ENCODE measurements at places on chromosomes 3 and 15.

- DNase-seq = no peak
Measured at GRCh38 chr3:178646186-178646862, 110.1 kb downstream of the KCNMB2 start.

GRCh38 chr15:31214158-31214863 is 112.3 kb upstream of the KLF13 start:
- DNase-seq = no peak

GRCh38 chr3:13827256-13827655 is 52.6 kb downstream of the WNT7A start:
- no peak for DNase-seq

DNA sequence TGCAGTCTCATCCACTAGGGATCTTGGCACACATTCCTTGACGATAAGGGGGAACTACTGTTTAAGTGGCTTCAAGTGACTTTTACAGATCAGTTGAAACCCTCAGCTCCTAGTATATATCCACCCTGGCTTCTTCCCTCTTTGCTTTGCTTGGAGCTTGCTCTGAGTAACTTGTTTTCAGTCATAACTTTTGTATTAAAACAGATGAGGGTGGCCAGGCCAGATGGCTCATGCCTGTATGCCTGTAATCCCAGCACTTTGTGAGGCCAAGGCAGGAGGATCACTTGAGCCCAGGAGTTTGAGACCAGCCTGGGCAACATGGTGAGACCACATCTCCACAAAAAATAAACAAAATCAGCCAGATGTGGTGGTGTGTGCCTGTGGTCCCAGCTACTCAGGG is 42.4 kb downstream of the EOMES start:
- no peak for DNase-seq

DNA sequence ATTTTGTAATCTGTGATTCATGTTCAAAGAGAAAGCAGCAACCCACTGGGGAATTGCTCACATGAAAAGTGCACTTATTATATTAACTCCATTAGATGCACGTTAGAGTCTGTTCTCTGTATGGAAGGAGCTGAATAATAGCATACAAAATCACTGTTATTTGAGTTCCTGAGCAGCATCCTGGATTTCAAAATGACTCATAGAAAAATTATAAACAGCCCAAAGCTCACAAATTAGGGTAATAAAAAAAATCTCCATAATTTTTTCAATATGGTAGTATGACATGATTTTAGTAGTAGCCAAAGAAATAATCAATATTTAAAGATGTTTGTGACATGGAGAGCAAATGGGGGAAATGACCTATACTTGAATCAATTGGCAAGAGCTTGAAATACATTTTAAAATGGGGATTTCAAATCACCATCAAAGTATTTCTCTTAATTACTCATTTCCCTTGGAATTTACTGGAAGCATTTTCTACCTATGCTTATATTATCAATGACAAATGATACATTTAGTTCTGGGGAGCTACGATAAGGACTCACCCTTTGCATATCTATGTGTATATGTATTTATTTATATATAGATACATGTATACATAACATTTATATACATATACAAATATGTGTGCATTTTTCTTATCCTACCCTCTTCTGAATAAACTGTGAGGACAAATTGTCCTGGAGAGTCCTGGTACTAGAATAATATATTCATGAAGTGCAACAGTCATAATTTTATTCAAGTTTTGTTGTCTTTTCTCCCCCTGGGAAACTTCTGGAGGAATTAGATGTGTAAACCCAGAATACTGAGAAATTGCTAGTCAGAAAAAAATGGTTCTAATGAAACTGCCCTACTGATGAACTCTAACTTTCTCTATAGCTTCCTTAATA is 116.3 kb downstream of the RPL22L1 start:
- DNase-seq = no peak

DNA sequence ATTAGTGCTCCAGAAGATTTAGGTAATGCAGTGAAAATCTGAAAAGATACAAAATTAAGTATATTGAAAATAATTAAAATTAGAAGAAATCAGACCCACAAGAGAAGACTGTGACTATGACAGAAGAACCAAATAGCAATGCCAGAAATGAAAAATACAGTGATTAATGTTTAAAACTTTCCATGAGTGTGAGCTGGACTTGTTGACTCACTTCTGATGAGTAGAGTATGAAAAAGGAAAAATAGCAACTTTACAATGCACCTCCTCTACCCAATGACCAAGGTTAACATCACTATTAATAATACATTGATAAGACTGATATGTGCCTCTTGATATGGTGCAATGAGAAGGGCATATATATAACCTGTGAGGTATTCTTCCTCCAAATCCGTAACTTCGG is 39.3 kb upstream of the SLC22A13 start:
- DNase-seq = no peak

DNA sequence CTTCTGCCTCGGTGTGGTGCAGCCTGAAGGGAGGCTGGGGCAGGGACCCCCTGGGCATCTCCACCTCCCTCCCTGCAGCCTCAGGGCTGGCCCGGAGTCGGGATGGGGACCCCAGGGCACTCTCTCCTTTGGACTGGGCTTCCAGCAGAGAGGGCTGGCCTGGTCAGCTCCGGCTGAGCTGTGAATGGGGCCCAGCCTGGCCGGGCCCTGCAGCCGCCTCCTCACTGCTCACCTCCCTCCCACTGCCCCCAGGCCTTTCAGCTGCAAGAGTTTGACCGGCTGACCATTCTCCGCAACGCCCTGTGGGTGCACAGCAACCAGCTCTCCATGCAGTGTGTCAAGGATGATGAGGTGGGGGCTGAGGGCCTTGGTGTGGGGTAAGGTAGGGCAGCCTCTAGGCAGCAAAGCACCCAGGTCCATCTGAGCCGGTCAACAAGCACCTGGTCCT is 36.0 kb downstream of the PSTPIP1 start:
- no peak for DNase-seq

DNA sequence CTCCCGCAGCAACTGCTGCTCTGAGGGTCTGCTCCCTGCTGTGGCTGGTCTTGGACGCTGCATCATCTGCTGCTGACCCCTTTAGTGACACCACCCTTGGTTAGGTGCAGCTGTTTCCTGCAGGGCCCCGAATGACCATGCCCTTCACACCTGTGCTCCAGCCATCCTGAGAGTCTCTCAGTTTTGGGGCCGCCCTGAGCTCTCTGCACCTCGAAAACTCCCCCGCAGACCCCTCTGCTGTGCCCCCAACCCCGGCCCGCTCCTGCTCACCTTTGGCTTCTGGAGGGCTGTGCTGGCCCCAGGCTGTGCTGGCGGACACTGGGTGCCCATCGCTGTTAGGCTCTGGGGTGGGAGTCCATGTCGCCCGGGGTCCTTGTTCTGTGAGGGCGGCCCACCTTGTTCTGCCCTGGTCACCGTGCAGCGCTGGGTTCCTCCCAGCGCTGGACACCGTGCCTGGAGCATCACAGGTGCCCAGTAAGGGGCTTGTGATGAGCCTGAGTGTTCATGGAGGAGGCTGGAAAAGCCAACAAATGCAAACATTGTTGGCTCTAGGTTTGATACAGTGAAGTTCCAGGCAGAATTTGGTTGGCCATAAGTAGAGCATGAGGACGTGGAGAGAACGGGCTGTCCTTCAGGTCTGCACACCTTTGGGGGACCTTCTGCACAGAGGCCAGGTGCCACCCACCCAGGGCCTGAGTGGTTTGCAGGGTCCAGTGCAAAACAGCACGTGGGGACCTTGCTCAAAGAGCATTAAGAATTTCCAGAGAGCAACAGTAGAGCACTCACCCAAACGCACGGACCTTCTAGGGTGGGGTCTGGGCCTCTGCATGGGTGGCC is 12.3 kb downstream of the ABTB1 start:
- no peak for DNase-seq

- DNase-seq = no peak
Measured at GRCh38 chr15:92634671-92635201, 20.8 kb downstream of the FAM174B start.
